ENCODE measurements at places on chromosomes 7 and 10.

GRCh38 chr7:132472463-132473120, 103.7 kb downstream of the PLXNA4 start:
- DNase-seq, result peak; percentile 55

DNA sequence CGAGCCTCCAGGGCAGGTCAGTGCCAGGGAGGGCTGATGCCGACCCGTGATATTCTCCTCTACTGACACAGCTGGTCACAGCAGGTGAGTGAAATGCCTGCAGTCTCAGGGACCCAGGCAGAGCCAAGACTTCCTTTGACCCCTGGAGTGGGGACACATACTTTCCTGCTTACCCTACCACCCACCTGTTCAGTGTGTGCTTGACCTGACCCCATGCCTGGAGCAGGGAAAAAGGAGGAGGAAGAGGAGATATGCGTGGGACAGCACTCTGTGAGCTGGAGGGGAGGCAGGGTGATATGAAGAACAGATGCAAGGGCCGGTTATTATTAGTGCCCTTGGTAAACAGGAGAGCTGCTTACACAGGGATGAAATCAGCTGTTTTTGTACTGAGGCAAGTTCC, 40.8 kb upstream of the WIPF3 start:
- no peak for DNase-seq

DNA sequence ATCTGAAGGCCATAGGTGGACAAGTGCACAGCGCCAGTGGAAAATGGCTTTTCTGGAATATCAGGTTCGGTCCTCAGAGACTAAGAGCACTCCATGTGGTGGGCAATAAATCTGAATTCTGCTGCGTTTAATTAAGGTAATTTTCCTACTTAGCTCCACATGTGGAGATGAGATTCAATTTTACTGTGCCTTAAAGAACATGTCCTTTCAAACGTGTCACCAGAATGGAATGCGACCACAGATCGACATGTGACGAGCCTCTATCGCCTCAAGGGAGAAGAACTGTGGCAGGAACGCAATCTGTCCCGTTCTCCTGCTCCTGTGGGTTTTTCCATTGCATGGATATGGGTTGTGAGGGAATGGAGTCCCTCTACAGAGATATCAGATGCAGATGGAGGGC, 205.3 kb upstream of the ZNF32 start:
- DNase-seq, result peak; percentile 92

- DNase-seq, result no peak
Measured at GRCh38 chr7:66539264-66539623, 89.4 kb upstream of the KCTD7 start.

GRCh38 chr7:102864958-102865357, 47.8 kb upstream of the LRRC17 start:
- no peak for DNase-seq

DNA sequence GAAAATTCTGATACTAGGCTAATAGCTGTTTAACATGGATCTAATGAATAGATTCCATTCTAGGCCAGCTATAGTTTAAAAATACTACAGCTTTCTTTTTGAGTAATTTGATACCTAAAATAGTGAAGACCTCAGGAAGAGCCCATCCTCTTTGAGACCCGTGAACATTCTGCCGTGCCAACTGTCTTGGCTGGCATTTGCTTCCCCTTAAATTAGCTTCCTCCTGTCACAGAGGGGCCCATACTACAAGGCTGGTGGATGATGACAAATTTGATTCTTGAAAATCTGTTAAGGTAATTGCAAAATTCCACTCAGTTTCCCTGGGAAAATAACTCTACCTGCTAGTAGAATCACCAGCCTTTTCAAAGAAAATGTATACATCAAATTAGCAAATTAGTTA, 385.0 kb downstream of the DPP6 start:
- DNase-seq, result no peak

DNA sequence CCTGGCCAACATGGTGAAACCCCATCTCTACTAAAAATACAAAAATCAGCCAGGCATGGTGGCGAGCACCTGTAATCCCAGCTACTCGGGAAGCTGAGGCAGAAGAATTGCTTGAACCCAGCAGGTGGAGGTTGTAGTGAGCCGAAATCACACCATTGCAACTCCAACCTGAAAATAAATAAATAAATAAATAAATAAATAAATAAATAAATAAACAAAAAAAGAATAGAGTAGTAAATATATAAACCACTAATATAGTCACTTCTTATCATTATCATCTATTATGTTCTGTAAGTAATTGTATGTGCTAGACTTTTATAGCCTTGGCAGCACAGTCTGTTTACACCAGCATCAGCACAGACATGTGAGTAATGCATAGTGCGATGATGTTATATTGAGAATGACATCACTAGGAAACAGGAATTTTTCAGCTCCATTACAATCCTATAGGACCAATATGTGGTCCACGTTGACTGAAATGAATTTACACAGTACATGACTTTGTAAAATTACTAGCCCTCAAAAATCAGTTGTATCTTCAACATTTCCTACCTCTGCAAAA, 385.4 kb upstream of the ANKRD30A start:
- DNase-seq, result no peak

DNA sequence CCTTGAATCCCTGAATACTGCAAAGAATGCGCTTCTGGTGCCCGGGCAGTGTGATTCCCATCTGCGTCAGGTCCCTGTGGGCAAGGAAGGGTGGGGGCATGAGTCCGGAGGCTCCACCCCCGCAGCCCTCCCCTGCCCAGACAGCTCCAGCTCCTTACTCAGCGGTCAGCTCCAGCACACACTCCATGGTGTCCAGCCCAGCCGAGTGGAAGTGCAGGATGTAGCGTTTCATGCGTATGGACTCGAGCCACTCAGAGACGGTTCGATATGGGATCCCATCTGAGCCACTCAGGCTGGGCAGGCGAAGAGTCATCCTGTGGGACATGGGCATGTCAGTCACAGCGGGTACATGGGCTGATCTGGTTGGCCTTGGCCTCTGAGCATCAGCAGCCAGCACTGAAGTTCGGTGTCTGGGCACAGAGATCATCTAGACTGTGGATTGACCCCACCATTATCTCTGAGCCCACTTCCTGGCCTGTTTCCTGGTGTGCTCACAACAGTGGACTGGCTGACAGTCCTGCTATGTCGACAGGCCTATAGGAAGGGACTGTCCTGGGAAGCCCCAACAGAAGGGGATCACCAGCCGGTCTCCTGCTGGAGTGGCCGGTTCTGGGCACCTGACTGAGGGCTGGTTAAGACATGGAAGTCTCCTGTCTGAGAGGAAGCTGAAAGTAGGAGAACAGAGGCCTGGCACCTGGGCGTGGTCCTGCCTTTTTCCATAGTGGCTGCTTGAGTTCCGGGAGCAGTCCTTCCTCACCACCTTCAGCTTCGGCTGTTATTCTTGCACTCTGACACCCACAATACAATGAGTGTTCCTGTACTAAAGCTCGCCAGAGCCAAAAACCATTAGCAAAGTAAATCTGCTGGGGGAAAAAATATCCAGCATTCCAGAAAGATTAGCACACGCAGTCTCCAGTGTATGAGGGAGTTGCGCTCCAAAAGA, 10.6 kb downstream of the ZYX start:
- no peak for DNase-seq

DNA sequence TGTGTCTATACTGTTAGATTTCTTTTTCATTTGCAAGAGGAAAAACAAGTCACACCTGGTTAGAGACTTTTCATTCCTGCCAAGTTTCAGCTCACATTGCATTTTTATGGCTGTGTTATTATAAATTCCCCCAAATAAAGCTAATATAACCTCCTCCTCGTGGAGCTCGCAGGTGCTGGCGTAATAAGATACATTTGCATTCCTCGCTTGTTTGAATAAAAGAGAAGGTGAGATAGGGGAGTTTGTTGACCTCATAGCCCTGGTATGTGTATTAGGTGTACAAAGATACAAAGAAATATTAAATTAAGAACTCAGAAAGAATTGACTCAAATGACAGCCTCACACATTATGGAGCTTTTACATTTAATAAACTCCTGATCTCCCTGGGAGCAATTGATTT, 257.7 kb upstream of the SP8 start:
- no peak for DNase-seq

DNA sequence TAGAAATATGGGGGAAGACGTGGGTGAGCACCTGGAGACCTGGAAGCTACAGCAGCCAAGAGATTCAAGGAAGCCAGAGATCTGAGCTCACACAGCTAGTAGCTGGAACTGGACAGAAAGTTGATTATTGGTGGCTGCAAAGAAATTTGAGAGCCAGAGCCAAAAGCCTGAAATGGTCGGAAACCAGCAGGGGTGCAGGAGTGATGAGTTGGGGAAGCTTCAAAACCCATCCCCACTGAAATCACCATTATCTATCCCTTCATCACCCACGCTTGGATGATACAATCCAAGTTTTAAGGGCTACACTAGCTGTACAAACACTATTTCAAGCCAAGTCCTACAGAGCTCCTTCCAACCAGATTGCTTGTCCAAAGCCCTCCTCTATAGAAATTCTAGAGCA, 296.1 kb upstream of the NEBL start:
- no peak for DNase-seq

- no peak for DNase-seq
Measured at GRCh38 chr10:117661316-117661715, 118.8 kb downstream of the EMX2 start.

- no peak for DNase-seq
Measured at GRCh38 chr10:123150986-123151736, 3.0 kb upstream of the BUB3 start.

DNA sequence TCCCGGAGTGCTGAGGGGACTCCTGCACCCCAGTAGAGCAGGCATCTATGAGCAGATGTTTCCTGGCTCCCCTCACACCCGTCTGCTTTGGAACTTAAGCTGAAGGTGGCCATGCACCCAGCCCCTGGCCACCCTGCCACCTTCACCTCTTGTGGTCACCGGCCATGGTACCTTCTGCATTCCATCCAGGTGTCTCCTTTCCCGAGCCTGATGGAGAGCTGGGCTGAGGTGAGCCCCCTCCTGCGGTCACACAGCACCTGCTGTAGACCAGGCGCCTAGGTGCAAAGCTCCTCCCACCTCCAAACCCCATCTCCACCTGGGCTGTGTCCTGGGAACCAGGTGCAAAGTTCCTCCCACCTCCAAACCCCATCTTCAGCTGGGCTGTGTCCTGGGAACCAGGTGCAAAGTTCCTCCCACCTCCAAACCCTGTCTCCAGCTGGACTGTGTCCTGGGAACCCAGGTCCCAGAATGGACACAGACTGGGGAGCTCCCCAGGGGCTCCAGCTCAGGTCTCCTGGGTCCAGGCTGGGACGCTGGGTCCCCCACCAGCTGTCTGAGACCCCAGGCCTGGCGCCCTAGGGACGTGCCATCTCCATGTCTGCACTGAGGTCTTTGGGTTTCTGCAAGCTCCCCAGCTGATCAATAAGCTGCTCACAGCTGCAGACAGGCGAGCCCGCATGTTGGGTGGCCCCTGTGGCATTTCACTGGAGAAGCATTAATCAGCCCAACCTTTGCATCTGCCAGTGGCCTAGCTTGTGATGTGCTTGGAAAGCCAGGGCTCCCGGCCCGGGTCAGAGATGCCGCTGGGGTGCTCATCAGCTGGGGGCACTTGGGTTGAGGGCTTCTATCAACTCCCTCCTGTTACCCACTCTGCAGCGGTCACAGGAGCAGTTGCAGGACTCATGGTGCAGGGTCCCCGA, 61.2 kb upstream of the INPP5A start:
- DNase-seq, result no peak

- no peak for DNase-seq
Measured at GRCh38 chr10:74752371-74753040, 73.9 kb upstream of the KAT6B start.

GRCh38 chr10:49283491-49283890, 15.5 kb upstream of the C10orf71 start:
- no peak for DNase-seq

DNA sequence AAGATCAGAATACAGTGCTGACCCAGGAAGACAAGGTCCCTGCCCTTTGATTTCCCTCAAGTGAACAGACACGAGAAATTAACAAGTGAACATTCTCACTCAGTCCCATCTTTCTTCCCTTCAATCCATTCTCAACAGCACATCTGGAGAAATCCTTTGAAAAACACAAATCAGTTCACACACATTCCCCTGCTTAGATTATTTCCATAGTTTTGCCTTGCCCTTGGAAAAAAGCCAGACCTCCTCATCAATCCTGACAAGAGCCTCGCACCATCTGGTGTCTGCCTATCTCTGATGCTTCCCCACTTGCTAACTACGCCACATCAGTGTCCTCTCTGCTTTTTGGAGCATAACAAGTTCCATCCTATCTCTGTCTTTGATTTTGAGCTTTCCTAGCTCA, 94.4 kb upstream of the KIAA1217 start:
- DNase-seq, result no peak

DNA sequence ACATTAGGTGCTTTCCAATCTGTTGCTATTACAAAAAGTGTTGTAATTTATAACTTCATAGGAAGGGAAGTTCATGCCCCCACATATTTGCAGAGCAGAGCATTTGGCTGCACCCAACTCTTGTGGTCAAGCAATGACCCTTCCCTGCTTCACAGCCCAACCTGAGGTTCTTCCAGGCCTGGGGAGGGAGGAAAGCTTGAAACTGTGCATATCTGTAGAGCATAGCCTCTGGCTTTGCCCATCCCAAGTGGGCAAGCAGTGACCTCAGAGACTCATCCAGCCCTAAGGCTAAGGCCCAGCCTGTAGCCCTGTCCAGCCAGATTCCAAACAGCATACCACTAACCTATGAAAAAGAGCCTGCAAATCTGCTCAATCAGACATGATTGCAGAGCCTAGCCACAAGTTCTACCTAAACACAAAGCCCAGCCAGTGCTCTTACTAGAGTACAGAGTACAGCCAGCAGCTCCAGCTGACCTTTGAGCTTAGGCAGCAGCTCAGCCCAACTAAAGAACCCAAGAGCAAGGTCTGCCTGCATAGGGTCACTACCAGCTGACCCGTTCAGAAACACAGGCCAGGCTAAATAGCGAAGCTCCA, 14.4 kb upstream of the GSTK1 start:
- no peak for DNase-seq

DNA sequence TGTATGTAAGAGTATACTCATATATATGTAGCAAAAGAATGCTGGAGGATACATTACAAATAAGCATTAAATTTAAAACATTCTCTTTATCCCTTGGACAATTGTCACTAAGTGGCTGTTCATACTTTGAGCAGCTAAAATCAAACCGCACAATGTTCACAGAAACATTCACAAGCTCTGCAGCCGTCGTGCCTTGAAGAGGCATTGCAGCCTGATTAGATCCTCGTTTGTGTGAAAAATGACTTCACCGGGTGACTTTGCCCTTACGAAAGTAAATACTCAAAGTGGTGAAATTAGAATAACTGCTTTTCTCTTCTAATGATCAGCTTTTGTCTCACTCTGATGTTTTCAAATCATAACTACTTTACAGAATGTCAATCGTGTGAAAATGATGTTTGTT, 319.0 kb downstream of the GFRA1 start:
- no peak for DNase-seq

GRCh38 chr7:128067983-128068382, 36.7 kb upstream of the LRRC4 start:
- no peak for DNase-seq

- DNase-seq, result no peak
Measured at GRCh38 chr10:132097609-132098377, 32.0 kb downstream of the JAKMIP3 start.

Measured in H4 (cell line).